CD4-positive, alpha-beta T cell treated with Interleukin-12 subunit alpha and Interleukin-12 subunit beta, for 1 hour (primary cell): ENCODE measurements at places on chromosomes 7 and 10.

DNA sequence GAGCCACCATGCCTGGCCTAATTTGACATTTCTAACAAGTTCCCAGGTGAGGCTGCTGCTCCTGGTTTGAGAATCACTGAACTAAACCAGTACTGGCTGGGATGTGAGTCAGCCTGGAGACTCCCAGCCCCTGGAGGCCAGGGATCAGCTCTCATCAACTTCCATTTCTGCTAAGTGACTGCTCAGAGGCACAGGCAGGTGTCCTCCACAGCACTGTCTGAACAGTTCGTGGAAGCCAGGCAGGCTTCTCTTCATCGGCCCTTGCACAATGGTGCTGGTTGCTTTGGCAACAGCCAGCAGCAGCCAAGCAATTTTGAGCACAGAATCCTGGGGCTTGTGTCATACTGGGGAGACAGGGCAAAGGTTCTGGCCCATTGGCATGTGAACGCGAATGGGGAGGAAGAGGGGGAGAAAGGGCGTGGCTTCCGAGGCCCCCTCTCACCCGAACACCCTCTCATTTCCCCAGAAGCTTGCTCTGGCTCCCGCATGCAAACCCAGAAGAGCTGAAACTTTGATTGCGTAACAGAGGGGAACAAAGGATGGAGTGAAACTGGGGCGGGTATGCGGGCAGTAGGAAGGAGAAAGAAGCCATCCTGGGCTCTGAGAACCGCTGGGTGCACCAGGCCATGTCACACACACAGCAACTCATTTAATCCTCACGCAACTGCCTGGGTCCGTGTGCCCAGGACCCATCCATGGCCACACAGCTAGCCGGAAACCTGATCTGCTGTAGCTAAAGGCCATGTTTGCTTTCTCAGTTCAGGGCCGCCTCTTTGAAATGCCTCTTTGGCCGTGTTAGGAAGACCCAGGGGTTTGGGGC, 9.0 kb upstream of the POR start:
- no peak for DNase-seq

DNA sequence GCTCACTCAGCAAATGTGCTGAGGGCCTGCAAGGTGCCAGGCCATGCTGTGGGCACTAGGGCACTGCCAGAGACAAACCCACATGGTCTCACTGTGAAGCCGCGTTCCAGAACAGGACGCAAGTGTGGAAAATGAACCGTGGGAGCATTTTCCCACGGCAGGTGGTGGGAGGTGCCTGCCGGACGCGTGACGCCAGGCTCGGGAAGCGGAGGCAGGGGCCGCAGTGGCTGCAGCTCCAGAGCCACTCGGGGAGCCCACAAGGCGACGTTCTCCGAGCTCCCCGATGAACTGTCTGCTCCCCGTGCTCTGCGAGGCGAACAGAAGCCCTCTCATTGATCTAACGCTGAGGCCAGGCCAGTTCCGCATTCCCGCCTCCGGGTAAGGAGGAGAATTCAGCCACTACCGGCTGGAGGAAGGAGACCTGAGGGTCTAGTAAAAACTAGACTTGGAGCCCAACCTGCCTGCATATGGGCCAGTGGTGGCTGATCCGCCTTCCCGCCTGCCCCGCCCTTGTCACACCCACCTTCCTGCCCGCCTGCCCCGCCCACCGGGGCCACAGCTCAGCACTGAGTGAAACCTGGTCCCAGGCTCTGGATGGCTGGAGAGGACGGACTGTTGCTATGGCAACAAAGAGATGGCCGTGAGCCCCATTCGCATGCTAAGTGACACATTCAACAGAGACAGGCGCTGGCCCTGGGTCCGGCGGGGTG, 13.1 kb downstream of the ADGRA1 start:
- no peak for DNase-seq

DNA sequence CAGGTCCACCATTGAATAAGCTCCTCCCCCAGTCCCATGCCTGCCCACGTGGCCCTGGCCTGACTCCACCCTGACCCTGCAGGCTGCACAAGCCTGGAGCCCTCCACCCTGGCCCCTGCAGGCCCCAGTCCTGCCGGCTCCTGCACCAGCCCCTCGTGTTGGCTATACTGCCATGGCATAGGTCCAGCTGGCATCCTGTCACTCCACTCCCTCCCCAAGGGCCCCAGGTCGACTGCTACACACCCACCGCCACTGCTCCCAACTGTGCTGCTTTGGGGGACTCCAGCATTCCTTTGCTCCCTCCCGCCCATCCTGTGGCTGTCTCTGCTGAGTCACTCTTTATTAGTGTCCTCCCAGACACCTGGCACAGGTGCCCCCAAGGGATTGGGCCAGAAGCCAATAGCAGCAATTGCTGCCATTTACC, 32.4 kb upstream of the HSPA12A start:
- no peak for DNase-seq

DNA sequence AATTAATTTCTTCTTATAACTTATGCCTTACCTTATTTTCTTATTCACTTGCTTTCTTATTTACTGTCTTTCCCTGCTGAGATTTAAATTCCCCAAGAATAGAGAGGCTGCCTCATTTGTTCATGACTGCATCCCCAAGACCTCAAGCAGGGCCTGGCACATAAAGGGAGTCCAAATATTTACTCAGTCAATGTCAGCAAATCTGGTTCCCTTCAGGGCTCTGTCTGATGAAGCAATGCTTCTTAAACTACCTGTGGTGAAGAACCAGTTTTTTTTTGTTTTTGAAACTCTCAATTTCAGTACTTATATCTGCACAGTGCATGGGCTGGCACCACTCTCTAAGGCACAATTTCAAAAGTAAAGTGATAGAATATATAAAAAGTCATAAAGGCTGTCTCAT, 4.7 kb downstream of the ZNF239 start:
- no peak for DNase-seq

DNA sequence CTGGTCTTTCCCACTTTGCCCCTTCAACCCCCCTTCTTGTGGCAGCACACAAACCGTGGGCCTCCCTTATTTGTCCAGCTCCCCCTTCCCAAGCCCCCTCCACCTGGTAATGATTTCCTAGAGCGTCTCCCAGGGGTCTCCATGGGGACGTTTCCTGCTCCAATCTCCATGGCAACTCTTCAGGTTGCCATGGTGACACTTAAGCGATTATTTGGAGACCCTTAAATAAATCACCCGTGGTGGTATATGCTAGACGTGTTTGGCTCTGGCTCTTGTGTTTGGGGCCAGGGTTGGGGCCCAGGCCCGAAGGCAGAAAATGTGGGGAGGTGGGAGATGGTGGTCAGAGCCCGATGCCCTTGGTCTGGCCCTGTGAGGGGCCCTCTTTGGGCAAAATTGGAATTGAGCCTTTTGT, 41.1 kb upstream of the DLG5 start:
- no peak for DNase-seq

DNA sequence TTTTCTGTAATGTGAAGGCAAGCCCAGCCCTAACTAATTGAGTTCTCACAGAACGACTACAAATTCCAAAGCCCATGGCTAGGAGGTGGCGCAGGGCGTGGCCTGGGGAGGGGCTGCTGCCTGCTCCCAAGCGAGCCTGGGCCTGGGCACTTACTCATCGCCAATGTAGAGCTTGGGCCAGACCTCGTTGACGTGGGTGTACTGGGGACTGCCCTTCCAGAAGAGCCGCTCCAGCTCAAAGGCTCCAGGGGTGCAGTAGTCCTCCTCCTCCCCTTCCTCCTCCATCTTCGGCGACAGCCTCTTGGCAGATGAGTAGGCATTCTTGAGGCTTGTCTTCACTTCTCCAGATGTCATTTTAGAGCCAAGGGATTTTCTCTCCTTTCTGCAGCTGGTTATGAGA, 53.3 kb upstream of the SAMD8 start:
- no peak for DNase-seq

DNA sequence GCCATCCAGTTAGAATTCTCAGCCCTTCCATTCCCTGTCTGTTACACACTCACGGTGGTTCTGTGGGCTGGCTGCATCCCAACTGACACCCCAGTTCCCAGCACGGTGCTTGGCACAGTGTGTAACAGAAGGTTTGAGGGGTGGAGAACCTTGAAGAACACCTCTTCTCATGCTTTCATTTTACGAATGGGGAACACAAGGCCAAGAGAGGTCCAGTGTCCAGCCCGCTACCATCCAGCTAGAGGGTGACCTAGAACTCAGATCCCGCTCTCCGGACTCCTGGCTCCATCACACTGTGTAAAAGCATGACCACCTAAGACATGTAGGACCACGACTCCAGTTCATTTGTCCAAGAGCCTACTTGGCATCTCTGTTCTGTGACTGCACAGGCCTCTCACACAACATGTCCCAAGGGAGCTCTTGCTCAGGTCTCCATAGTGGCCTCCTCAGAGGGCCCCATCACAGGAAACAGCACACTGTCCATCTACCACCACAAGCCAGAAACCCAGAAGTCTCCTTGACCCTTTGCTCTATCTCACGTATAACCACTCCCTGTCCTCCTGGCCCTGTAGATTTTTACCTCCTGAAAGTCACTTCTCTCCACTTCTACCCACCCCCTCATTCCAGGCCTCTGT, 2.8 kb upstream of the CDH23 start:
- no peak for DNase-seq

DNA sequence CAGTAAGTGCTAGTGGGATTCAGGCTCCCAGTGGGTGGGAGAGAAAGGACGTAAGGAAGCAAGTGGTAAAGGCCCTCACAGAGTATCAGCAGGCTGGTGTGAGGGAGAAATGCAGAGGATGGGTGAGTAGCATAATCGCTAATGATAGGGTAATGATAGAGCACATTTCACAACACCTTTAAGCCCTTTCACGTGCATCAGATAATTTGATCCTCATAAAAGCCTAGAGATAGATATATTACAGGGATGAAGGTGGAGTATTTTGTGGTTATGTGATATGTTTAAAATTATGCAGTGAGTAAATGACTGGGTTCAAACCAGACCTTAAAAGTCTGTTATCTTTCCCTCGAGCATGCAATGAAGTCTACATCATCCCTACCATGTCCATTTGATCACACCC, 10.3 kb downstream of the LEP start:
- no peak for DNase-seq

DNA sequence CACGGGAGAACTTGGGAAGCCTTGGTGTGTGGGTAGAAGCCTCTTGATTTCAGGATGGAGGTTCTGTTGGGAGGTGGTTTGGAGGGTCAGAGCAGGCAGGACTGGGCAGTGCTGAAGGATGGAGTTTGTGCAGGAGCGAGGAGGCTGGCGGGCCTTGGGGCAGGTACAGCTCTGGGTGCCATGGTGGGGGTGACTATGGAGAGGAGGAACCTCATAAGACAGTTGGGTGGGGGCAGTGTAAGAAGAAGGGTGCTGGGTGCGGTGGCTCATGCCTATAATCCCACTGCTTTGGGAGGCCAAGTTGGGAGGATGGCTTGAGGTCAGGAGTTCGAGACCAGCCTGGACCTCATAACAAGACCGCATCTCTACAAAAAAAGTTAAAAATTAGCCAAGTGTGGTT, 54.7 kb upstream of the GTF2IRD1 start:
- no peak for DNase-seq

GRCh38 chr7:148286150-148286549, 304.4 kb upstream of the C7orf33 start:
- no peak for DNase-seq

GRCh38 chr7:31408140-31408729, 67.7 kb upstream of the NEUROD6 start:
- no peak for DNase-seq

- no peak for DNase-seq
Measured at GRCh38 chr10:129958629-129959543, 5.2 kb downstream of the EBF3 start.

GRCh38 chr7:77830649-77831355, 32.2 kb downstream of the PHTF2 start:
- no peak for DNase-seq

- DNase-seq: no peak
Measured at GRCh38 chr7:155053002-155053401, 17.1 kb upstream of the HTR5A start.

- no peak for DNase-seq
Measured at GRCh38 chr7:120168066-120168465, 104.9 kb upstream of the KCND2 start.

DNA sequence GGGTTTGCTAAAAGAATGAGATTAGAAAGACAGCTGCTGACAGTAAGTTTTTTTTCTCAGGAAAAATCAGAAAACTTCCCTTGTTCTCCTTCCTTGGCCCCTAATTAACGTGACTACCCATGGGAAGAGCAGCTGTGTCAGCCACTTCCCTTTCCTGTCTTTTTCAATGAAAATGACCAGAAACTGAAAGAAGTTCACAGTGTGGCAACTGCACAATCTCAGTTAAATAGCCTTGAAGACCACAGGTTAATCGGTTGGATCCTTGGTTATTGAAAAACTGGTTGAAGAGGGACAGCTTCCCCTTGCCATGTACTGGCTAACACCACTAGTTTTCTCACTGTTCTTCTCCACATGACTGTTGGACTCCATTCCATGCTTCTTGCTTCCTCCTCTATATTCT, 148.8 kb upstream of the AGR3 start:
- DNase-seq: no peak

GRCh38 chr10:114239117-114239993, at the start of gene VWA2:
Gene VWA2 (plus strand): TSS chr10:114239254. CDS start chr10:114248714, 9,460 bp downstream.
- peak; percentile 10 for DNase-seq

- no peak for DNase-seq
Measured at GRCh38 chr7:30931929-30932540, 20.4 kb downstream of the AQP1 start.

DNA sequence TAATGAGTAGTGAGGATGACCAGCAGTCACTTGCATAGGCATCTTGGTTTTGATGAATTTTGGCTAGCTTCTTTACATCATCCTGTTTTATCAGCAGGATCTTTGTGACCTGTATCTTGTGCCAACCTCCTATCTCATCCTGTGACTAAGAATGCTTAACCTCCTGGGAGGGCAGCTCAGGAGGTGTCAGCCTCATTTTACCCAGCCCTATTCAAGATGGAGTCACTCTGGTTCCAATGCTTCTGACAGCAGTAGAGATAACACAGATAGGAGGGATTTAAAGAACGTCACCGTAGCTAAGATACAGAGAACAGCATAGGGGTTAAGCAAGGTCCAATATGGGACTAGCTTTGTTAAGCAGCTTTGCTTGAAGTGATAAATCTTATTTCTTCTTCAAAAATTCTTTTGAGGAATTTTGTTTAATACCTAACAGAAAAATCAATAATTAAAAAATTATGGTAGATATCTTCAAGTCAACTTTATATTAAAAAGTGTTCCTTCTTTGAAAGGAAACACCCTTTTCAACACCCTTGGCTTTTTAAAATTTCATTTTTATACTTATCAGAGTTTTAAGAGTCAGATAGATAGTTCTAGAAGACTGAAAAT, 39.9 kb downstream of the TMEM229A start:
- DNase-seq: no peak

DNA sequence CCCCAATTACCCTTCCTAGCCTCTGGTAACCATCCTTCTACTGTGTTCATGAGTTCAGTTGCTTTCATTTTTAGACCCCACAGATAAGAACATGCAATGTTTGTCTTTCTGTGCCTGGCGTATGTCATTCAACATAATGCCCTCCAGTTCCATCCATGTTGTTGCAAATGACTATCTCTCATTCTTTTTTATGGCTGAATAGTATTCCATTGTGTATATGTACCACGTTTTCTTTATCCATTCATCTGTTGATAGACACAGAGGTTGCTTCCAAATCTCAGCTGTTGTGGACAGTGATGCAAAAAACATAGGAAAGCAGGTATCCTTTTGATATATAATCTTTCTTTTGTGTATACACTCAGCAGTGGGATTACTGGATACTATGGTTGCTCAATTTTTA, 51.2 kb downstream of the RAPGEF5 start:
- DNase-seq: no peak
